ENCODE measurements at places on chromosomes 13 and 19.

GRCh38 chr19:39196860-39197562 lies at the start of gene NCCRP1:
Gene NCCRP1 (plus strand): TSS chr19:39196964. CDS start chr19:39196983, 19 bp downstream.
- no peak for DNase-seq

DNA sequence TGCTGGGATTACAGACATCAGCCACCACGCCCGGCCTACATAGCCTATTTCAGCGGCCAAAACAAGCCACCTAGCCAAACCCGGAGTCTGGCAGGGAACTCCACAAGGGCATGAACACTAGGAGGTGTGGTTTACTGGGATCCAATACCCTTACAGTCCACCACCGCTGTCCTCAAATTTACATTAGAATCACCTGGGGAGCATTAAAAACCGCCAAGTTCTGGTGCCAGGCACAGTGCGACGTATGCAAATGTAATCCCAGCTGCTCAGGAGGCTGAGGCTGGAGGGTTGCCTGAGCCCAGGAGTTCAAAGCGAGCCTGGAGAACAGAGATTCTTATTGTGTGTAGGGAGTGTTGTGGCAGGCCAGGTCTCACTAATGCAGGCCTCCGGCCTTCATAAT lies 4.2 kb upstream of the AP1M1 start:
- DNase-seq = no peak

GRCh38 chr13:113815151-113816058 lies 48.5 kb downstream of the GAS6 start:
- no peak for DNase-seq

GRCh38 chr19:31356587-31357314 lies 7.5 kb upstream of the TSHZ3 start:
- no peak for DNase-seq

GRCh38 chr13:40370661-40371060 lies 295.8 kb downstream of the FOXO1 start:
- DNase-seq = no peak

GRCh38 chr19:35790981-35791813 lies 15.8 kb downstream of the ARHGAP33 start:
- no peak for DNase-seq

GRCh38 chr19:5803752-5804515 lies 933 bp upstream of the NRTN start:
- peak; percentile 83 for DNase-seq

GRCh38 chr13:111474136-111475002 lies 153.9 kb downstream of the TEX29 start:
- DNase-seq = no peak

GRCh38 chr19:13234518-13234917 lies 84.3 kb downstream of the IER2 start:
- peak; percentile 45 for DNase-seq

GRCh38 chr13:65985612-65986011 lies 1244.5 kb downstream of the PCDH9 start:
- no peak for DNase-seq

- no peak for DNase-seq
Observed at GRCh38 chr13:96769874-96770273, 224.4 kb downstream of the OXGR1 start.

DNA sequence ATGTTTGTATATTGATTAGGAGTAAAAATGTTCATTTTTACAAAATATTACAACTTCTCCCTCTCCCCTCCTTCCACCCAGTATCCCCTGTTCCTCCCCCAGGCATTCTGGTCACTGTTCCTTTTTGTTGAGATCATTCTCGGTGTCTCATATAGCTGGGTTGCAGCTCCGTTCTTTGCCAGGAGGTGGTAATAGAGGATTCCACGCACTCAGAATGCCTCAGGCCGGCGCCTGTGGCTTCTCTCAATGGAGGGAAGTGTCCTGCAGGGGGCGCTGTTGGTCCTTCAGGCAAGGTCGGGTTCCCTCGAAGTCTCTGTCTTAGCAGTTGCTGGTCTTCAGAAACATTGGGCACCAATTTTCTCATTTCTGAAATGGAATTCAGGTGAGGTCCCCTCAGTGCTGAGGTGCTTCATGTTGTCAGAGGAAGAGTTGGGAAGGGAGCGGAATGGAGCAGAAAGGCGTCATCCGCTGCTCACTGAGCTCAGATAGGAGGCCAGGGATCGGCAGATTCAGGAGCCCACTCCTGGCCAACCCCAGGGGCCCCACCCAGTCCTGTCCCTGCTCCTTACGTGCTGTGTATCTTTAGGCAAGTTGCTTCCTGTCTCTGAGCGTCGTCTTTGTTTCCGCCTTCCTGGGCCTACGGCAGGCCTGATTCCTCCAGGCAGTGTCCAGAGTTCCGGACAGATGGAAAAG lies 10.3 kb upstream of the GARIN5A start:
- DNase-seq = no peak

DNA sequence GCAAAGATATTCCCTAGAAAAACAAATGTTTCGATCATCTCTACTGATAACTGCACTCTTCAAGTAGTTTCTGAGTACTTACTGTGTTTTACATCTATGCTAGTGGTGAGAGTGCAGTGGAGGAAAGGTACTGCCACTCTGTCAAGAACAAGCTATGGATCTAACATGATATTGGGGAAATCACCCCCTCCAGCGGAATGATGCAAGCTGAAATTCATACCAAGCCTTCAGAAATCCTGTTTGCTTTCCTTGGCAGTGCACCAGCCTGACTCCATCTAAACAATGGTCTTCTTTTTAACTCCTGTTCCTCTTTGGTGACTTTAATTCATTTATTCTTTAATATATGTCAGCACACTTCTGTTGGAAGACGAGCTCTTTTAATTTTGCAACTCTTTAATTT lies 238.0 kb downstream of the PCDH9 start:
- no peak for DNase-seq

DNA sequence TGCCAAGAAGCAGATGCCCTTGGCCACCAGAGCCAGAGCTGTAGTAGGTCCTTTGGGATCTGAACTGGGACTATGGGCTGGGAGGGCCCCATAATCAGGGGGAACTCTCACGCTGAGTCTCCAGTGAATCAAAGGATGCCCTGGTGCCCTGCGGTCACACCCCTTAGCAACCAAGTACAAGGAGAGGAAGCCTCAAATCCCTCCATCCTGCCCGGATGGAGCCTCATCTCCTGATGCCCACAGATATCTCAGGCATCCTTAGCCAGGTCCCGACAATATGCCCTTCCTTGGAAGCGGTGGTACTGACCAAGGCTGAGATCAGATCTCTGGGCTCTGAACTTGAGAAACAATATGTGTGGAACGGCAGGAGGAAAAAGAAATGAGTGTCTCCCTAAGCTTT lies 1.7 kb downstream of the PLEKHA4 start:
- no peak for DNase-seq

DNA sequence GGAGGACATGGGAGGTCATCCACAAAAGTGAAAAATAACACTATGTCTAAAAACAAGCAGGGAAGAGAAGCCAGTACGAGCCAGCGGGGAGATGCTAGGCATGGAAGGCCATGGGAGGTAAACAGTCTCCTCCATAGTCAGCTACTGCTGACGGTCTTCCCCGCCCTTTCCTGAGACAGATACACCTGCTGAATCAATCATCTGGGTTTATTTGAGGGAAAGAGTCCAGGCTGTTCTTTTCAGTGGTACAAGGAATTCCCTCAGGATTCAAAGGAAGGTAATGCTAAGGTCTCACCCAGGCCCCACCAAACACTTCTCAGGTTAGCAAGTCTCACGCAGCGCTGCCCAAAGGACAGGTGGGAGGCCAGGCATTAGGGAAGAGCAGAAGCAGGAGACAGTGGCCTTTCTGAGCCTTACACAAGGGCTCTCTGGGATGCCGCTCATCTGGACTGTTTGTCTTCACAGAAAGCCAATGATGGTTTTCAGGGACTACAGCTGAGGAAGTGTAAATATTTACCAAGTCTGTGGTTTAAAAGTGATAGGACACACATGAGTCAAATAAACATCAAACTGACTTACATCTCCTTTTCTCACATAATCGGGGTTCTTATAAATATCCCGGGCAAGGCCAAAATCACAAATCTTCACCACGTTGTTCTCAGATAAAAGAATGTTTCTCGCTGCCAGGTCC lies 173.9 kb downstream of the FLT1 start:
- no peak for DNase-seq

DNA sequence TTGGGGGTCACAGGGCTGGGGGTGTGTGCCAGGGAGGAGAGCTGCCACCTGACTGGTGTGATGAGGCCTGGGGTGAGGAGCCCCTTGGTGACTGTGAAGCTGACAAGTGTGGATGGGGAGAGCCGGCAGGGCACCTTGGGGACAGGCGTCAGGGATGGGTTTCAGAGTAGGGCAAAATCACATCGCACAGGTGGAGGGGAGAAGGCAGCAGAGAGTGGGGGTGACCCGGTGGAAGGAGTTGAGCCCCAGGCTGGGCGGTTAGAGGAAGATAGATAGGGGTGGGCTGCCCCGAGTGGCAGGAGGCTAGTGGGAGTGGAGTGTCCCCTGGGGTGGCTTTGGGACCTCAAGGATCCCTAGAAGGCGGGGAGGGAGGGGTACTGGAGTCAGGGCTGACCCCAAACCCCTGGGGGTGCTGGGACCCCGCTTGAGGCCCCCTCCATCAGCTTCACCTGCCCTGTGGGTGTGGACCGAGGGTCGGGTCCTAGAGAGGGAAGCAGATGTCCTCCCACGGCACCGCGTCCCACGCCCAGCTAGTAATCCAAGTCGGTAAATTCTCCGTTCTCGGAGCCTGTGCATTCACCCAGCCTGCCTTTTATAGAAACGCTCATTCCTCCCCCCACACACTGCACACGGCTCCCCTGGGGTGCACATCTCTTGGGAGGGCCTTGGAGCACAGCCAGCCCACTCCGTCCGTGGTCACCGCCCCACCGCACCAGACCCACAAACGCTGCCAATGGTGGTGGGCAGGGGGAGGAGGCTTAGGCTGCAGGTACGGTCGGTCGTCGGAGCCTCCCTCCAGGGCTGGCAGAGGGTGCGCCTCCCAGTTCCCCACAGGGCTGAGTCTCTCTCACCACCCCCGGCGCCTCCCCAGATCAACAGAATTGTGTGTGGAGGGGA lies 2.4 kb downstream of the CTXN1 start:
- DNase-seq = no peak

DNA sequence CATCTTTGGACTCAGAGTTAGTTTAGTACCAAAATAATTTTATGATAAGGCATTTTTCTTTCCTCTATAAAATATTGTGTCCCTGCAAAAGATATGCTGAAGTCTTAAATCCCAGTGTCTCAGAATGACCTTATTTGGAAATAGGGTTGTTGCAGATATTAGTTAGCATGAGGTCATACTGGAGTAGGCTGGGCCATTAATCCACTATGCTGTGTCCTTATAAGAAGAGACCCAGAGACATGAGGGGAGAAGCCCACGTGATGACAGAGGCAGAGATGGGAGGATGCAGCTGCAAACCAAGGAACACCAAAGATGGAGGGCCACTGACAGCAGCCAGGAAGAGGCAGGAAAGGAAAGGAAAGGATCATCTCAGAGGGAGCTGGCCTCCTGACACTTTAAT lies 6.4 kb downstream of the POGLUT2 start:
- DNase-seq = no peak

DNA sequence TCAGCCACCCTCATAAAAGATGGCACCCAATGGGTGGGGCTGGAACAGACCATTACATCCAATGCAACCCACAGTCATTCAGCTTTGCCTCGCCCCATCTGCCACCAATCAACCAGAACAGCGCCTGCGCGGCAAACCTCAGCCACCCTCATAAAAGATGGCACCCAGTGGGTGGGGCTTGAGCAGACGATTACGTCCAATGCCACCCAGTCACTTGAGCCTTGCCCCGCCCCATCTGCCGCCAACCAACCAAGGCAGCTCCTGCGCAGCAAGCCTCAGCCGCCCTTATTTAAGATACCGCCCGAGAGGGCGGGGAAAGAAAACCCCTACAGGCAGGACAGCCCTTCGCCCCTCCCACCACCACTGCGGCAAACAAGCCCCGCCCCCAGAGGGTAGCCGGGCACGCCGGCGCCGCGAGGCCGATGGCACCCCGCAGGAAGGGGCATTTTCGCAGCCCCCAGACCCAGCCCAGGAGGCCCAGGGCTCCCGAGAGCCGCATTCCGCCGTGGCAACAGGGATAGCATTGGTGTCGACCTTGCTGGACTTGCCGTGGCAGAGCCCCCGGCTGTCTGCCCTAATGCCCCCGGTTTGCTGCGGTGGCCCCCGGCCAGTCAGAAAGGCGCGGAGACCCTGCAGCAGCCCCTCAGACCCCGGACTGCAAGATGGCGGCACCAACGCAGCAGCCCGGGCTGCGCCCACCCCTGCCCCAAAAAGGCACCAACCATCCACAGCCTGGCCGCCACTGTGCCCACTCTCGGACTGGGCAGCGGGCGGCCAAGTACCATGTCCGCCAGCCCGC lies 675 bp downstream of the PEG3 start:
- DNase-seq = no peak

- DNase-seq = no peak
Observed at GRCh38 chr13:41049480-41050440, 11.5 kb upstream of the WBP4 start.

DNA sequence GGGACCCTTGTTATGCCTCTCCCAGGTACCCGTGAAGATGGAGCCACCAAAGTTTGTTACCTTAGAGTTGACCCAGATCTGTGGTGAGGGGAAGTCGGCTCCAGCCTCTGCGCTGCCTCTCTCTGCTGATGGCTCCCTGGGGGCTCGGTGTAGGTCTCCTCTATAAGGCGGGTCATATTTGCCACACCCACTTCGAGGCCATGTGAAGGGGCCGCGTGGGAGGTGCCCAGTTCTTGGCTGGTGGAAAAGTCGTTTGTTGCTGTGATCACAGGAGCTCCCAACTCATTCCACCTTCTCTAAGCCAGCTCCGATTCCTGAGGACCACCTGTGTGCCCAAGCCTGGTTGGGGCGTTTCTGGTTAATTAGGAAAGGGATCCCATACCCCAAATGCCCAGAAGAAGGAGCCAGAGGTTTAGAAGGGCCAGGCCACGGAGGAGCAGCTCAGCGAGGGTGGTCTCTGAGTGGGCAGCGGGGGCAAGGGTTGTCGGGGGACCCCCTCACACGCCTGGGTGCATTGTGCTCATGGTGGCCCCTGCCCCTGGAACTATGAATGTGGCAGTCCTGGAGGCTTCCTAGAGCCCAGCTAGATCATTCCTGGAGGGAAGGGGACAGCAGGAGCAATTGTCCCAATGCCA lies 296.5 kb downstream of the ZNF536 start:
- no peak for DNase-seq

- no peak for DNase-seq
Observed at GRCh38 chr13:63198071-63198470, 1782.4 kb upstream of the PCDH20 start.

DNA sequence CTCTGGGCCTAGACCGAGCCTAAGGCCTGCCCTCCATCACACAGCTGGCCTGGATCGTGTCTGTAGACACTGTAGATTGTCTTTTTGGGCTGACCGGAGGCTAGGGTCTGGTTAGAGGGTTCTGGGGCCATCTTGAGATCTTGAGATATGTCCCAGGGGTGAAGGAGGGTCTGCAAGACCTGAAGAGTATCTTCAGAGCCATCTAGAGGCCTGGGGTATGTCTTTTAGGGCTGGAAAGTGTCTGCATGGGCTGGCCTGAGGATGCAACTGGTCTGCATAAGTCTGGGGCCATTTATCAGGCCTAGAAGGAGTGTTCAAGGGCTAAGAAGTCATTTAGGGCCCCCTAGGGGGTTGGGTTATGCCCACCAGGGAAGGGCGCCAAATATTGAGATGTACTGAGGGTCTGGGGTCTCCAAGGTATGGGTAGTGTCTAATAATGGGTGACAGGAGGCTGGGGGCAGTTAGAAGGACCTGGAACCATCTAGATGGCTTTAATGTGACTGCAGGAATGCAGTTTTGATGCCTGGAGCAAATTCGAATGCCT lies 555 bp downstream of the SCAF1 start:
- DNase-seq = no peak

- DNase-seq = no peak
Observed at GRCh38 chr13:101570410-101570809, 117.9 kb downstream of the ITGBL1 start.

GRCh38 chr19:16373532-16373931 lies 48.9 kb downstream of the KLF2 start:
- DNase-seq = no peak

GRCh38 chr13:110275931-110276552 lies 30.9 kb downstream of the COL4A1 start:
- DNase-seq = no peak
